ENCODE measurements at places on chromosomes 2 and 18.

GRCh38 chr2:240983361-240983995 is 14.9 kb upstream of the SNED1 start:
- peak; percentile 19 for DNase-seq

GRCh38 chr2:46225150-46225625 is 72.0 kb upstream of the EPAS1 start:
- DNase-seq: no peak

GRCh38 chr18:25234740-25235345 is 117.1 kb downstream of the ZNF521 start:
- no peak for DNase-seq

DNA sequence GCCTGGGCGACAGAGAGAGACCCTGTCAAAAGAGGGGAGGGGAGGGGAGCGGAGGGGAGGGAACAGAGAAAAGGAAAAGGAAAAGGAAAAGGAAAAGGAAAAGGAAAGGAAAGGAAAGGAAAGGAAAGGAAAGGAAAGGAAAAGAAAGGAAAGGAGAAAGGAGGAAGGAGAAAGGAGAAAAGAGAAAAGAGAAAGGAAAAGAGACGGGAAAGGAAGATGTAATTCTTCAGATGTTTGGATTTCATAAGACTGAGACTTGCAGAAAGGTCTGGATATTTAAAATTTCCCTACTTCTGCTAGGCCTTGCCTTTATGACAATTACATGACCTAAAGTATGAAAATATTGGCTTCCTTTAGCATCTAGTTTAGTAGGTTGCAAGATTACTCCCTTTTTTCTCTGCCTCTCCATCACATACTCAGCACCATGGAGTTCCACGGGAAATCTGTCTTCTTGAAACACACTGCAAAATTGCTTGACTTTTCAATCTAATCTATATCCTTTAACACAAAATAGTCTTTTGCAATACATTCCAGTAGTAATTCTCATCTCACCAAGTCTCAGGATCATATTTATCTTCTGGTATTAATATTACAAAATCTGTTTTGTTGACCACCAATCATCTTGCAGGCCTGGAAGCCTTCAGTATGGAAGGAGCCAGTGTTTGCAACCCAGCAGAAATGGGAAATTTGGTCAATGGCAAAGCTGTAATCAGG is 383.5 kb downstream of the ZEB2 start:
- DNase-seq: no peak

- no peak for DNase-seq
Measured at GRCh38 chr18:22483407-22483806, 65.7 kb upstream of the CTAGE1 start.
